Activated CD8-positive, alpha-beta memory T cell treated with anti-CD3 and anti-CD28 coated beads for 36 hours (primary cell): ENCODE measurements at places on chromosomes 6 and 20. TPM values are rescaled to one million over a fixed set of nuclear protein-coding genes. Genes with fewer than 3 reads are reported as not detected.

SCRT2 gene
- not detected for total RNA-seq

SNAP25 gene
- 0.15 TPM for total RNA-seq

KHDC1L gene
- not detected for total RNA-seq

CSNK2A1 gene
- 173 TPM for total RNA-seq

HNF4A gene
- not detected for total RNA-seq

THBD gene
- total RNA-seq = not detected

TOX2 gene
- 0.34 TPM for total RNA-seq

SEC63 gene
- 82.6 TPM for total RNA-seq

SNAP91 gene
- total RNA-seq = not detected
